C1 segment of cervical spinal cord (tissue), 14 donors: ENCODE measurements at places on chromosomes 4 and X.

- DNase-seq = no peak
These were observed 431.8 kb upstream of the HTR2C start for GRCh38 chrX:114152130-114152529.

DNA sequence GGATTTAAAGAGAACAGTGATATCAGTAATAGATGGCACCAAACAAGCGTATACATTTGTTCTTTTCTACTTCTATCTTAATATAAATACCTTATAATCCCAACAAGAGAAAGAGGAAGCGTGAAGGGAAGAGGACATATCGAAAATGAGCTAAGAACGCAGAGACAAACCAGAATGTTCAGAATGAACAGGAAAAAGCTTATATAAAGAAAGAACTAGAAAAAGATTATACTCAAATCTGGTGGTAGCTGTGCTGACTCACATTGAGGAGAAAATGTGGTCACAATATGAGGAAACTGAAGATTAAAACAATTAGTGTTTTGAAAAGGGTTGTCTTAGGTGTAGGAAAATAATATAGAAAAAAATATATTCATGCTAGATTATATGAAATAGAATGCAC lies 2.0 kb upstream of the GPR34 start:
- DNase-seq = no peak

DNA sequence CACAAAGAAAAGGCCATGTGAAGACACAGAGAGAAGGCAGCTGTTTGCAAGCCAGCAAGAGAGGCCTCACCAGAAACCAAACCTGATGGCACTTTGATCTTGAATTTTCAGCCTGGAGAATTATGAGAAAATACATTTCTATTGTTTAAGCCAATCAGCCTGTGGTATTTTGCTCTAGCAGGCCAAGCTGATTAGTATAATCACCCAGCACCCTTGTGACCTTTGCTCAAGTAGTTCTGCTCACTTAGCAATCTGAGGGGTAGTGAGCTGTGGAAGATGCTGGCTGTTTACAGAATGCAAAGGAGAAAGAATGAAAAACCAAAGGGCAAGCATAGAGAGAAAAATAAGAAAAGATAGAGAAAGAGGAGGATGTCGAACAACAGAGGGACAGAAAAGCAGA lies 396.4 kb upstream of the BOD1L1 start:
- DNase-seq = no peak

DNA sequence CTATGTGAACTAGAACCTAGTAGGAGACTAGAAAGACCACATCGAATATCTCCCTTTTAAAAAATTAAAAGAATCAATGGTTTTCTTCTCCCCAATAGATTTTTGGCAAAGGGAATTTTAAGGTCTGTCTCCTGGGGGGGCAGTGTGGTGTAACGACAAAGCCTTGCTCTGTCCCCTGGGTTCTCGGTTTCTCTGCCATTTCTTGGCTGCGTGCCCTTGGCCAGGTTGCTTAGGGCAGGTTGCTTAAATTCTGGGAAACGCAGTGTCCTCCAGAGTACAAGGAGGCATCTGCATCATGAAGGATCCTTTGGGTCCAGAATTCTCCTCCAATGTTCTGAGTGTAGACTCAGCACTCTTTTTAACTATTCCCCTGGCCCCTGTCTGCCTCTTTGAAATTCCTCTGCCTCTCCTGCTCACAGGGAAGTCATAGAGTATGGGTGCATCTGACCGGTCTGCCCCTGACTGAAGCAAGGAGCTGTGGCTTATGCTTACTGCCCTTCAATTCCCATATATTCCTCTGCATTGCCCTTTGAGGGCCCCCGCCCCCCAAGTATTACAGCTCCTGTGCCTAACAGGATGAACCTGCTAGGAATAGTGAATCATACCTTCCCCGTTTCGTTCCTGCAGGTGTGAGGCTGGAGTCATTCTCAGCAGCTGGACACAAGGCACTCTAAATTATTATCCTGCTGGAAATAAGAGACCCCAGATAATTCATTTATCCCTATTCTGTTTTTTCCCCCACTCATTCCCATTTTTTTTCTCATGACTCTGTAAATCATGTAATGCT lies 2.2 kb downstream of the KIT start:
- DNase-seq = no peak

GRCh38 chr4:104393655-104394324 lies 100.9 kb downstream of the CXXC4 start:
- DNase-seq = no peak

DNA sequence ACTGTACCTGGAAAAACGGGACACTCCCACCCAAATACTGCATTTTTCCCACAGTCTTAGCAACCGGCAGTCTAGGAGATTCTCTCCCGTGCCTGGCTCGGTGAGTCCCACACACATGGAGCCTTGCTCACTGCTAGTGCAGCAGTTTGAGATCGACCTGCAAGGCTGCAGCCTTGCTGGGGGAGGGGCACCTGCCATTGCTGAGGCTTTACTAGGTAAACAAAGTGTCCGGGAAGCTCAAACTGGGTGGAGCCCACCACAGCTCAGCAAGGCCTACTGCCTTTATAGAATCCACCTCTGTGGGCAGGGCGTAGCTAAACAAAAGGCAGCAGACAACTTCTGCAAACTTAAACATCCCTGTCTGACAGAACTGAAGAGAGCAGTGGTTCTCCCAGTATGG lies 205.2 kb downstream of the CHIC1 start:
- DNase-seq = no peak

DNA sequence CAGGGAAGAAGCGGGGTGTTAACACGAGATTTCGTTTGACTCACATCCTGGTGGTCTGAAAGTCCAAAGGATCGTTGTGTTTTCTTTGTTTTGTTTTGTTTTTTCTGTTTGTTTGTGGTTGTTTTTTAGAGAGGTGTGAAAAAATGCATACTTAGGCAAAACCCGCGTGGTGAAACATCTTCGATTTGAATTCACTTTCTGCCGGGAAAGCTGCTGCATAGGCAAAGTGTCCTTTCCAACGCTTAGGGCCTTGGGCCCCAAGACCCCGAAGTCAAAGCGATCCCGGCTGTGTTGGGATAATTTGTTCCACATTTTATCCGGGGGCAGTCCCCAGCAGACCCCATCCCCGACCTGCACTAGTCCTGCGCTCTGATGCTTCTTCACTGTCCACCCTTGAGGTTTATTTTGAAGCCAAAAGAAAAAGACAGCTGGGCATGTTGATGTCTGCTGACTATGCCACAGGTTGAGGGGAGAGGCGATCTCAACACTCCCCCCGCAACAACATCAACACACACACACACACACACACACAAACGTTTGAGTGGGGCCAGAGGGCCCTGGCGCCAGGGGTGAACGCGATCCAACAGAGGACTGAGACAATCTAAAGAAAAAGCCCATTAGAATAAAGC lies 2.0 kb downstream of the MSX1 start:
- no peak for DNase-seq
